Renal cortical epithelial cell (primary cell): ENCODE measurements at places on chromosomes 2 and 18. TPM values are rescaled to one million over a fixed set of nuclear protein-coding genes. Genes with fewer than 3 reads are reported as not detected.
A peak's percentile ranks its signal among the peaks of the same experiment; 100 is the strongest.

COL6A3 gene
- 2.5 and 3.6 TPM in 2 replicates for total RNA-seq

SOCS6 gene
- 27.6 and 37.9 TPM in 2 replicates for total RNA-seq

UGT1A8 gene
- 0.35 TPM in 2 replicates for total RNA-seq

ALPP gene
- not detected in 2 replicates for total RNA-seq

LOXHD1 gene
- total RNA-seq: not detected in 2 replicates

RAD51AP2 gene
- under 0.01 TPM in 1 of 2 replicates, not detected in the other for total RNA-seq

UGT1A6 gene
- total RNA-seq: 206 and 675 TPM in 2 replicates

COPS9 gene
- 34.7 and 41.8 TPM in 2 replicates for total RNA-seq

DNA sequence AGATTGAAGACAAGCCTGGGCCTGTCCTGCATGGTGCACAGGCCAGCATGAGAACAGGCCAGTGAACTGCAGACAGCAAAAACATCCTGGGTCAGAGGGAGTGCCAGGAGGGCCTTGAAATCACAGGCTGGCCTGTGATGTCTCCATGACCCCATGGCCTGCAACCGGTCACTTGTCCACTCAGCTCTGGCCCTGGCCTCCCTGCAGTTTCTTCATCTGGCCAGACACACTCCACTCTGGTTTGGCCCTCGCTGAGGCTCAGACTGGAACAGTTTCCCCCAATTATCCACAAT is 12.6 kb downstream of the CYRIA start:
- DNase-seq: no peak

DNA sequence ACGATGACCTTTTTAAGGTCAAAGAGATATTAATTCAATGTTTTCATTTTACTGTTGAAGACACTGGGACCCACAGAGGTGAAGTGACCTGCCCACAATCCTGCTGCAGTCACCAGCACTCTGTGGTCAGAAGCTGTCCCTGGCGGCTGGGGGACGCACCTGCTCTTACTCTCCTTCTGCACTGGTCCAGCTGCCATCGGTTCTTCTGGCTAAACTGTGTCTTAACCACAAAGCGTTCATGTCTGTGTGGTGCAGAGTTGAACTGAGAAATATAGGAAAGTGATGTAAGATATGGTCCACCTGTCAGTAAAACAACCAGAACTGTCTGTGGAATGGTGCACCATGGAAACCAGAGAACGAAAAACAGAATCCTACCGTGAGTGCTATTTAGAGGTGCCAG is 44.9 kb upstream of the SMIM21 start:
- DNase-seq: no peak

DNA sequence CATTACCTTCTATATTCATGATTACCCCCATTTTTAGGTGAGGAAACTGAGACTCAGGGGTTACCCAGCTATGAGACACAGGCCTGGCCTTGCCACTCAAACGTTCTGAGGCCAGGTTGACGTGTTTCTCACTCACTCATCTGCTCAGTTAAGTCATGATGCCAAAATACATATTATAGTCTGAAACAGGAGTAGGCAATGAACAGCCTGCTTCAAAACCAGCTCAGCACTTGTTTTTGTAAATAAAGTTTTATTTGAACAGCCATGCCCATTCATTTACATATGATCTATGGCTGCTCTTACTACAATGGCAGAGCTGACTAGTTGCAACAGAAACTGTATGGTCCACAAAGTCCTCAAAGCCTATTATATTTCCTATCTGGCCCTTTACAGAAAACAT is 74.1 kb upstream of the SMAD2 start:
- peak; percentile 18 for DNase-seq

DNA sequence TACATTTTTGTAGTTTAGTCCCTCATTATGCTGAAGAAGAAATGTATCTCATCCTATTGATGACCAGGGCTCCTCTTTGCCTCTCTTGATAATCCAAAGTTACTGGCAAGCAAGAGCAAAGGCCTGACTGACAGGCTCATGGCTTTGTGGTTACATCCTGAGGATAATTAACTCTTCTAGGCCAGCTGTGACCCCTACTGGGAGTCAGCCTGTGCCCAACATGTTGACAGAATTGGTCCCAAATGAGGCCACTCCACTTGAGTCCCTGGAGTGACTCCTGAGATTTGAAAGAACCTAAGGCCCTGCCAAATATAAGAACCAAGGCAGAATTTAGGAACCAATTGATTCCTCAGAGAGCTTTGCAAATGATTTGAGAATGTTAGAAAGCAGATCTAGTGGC is 973.8 kb upstream of the CELF4 start:
- DNase-seq: no peak

DNA sequence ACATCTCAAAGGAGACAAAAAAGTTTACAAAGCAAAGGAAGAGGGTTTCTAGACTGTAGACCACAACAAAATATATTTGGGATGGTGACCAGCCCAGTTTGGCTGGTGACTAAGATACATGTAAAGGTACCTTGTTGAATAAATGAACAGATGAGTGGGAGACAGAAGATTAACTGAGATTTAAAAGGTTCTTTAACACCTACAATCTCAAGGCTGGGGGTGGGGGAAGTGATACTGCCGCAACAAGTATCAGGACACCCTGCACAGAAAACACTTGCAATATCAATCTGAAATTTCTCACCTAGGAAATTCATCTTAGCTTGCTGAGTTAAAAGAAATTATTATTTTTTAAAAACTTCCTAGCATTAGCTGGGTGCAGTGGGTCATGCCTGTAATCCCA is 8.3 kb downstream of the RNF149 start:
- no peak for DNase-seq

DNA sequence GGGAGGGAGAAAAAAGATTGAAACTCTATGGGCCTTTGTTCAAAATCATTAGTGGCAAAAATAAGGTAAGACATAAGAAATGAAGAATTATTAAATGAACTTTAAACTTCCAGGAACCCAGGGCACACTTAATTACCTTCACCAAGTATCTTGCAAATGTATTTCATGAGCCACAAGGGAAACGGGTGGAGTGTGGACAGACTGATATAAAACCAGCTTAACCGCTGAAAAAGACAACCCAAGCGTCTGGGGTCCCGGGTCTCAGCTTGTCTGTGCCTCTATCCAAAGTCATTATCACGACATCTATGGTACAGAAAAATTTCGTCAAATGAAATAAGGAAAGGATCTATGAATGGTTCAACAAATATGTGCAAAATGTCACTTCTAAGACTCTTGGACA is 13.9 kb upstream of the MBOAT2 start:
- DNase-seq: no peak

DNA sequence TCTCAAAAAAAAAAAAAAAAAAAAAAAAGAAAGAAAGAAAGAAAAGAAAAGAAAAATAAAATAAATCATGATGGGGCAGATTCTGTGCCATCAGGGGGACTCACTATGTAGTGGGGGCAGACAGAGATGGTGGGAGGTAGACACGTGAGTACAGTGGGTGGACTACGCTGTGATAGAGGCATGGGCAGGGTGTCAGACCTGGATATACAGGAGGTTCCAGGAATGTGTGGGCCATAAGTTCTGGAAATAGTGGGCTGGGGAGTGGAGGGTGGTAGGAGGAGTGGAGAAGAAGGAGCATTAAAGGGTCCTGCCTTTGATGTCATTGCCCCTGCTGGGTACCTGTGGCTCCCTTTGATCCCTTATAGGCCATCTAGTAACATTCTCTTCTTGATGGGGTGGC is 8.8 kb upstream of the WNT6 start:
- DNase-seq: no peak

DNA sequence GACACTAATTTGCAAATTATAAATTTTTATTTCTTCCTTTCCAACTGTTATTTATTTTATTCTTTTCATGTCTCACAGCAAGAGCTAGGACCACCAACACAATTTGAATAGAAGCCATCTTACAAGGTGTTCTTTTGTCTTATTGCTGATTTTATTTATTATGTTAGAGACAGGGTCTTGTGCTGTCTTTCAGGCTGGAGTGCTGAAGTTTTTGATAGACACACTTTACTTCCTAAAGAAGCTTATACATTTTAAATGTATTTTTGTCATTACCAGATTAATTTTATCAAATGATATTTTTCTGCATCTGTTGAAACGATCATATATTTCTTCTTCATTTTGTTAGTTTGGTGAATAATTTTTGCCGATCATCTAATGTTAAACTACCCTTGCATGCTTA is 130.3 kb upstream of the BCL2L11 start:
- no peak for DNase-seq

GRCh38 chr2:178397002-178397605 is 53.9 kb downstream of the PRKRA start:
- DNase-seq: peak; percentile 55
